ENCODE measurements at places on chromosomes 13 and 19.

DNA sequence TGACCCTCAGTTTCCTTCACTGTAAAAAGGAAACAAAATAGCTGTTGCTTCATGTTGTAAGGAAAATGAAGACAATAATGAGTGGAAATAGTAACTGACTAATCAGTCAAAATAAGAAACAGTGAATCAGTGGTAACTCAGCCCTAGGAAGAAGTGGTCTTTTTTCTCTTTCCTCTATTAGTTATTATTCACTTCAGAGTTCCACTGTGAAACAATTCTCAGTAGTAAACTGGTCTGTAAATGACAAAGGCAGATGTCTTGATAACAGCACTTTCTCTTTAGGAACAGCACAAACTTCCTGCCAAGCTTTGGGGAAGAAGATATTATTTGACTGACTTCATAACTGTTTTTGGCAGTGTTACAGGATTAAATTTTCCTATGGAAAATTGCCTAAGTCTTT, 600.5 kb upstream of the KLHL1 start:
- no peak for DNase-seq

DNA sequence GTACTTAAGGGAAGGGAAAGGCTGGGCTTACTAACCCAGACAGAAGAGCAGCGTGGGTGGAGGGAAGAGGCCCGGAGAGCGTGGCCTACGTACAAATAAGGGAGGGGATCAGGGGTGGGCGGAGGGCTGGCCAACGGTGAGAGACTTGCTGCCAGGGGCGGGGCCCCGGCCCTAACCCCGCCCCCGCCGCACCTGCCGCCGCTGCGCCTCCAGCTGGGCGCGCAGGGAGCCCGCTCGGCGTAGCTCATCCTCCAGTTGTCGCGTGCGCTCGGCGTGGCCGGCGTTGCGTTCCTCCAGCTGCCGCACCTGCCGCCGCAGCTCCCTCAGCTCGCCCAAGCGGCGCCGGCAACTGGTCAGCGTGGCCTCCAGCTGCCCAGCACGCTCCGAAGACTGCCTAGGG, 5.7 kb downstream of the HOOK2 start:
- no peak for DNase-seq

DNA sequence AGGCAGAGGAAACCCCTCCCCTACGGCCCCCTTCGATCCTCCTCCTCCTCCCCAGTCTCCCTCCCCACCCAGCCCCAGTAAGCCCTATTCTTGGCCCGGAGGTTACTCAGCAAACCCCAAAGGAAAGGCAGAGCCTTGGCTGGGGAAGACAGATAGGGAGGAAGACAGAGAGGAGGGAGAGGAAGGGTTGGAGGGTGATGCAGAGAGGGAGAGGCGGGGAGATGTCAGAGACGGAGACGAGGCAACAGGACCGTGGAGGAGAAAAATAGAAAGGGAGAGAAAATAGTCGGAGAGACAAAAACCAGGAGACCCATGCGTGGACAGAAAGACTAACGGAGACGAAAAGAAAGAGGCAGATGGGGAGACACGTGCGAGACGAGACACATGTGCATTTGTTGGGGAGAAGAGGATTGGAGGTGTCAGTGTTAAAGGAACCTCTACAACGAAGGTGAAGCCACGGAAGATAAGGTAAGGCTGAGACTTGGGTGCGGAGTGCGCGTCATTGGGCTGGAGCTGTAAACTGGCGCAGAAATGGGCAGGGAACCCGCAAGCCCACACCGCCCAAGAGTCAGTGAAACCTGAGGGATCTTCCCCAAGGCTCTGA, 2.9 kb downstream of the TGFB1 start:
- no peak for DNase-seq

DNA sequence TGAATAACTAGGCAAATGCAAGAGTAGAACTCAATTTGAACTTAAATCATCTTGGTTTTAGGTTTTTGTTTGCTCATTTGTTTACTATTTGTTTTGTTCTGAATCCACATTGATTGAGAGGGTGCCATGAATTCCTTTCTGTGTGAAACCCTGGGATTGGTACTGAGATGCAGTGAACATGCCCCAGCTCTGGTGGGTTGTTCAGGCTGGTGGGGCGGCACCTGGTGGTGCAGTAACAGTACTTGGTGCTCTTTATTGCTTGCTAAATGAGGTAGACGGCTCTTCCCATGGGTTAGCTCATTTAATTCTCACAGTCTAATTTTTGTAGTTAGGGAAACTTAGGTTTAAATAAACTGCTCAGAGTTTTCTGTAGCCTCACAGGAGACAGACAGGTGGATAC, 48.4 kb downstream of the WASF3 start:
- no peak for DNase-seq

GRCh38 chr19:13995017-13995728, 10.9 kb downstream of the RFX1 start:
- no peak for DNase-seq

DNA sequence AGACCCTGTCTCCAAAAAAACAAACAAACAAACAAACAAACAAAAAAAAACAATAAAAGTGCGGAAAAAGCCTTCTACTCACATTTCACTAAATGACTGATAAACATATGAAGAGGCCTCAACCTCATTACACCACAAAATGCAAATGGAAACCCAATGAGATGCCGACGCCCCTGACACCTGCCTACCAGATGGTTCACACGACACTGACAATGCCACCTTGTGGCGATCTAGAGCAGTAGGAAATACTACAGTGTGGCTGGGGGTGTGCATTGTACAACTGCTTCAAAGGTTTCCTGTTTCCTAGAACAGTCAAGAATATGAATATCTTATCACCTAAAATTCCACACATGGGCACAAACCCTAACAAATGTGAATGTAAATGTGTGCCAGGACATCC, 14.0 kb downstream of the SCGB2B2 start:
- no peak for DNase-seq

DNA sequence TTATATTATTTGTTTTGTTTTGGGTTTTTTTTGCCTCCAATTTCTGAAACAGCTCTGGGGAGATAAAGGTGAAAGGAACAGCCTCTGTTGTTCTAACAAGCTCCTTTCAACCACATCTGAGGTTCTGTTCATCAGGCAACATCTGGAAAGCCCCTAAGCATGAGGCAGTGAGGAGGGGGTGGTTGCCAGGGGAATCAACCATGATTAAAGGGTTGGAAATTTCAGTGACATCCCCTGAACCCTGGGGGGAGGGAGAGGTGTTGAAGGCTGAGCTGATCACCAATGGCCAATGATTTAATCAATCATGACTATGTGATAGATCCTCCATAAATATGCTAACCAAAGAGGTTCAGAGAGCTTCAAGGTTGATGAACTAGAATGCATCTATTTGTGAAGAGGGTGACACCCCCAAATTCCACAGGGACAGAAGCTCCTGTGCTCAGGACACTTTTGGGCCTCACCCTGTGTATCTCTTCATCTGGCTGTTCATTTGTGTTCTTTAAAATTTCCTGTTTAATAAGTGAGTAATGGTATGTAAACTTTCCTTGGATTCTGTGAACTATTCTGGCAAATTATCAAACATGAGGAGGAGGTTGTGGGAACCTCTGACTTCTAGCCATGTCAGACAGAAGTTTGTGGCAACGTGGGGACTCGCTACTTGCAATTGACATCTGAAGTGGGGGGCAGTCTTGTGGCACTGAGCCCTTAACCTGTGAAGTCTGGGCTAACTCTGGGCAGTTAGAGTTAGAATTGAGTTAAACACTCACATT, 221.3 kb downstream of the NHLRC3 start:
- DNase-seq: no peak

- no peak for DNase-seq
These were observed 27.9 kb downstream of the DGKH start for GRCh38 chr13:42076309-42076713.

DNA sequence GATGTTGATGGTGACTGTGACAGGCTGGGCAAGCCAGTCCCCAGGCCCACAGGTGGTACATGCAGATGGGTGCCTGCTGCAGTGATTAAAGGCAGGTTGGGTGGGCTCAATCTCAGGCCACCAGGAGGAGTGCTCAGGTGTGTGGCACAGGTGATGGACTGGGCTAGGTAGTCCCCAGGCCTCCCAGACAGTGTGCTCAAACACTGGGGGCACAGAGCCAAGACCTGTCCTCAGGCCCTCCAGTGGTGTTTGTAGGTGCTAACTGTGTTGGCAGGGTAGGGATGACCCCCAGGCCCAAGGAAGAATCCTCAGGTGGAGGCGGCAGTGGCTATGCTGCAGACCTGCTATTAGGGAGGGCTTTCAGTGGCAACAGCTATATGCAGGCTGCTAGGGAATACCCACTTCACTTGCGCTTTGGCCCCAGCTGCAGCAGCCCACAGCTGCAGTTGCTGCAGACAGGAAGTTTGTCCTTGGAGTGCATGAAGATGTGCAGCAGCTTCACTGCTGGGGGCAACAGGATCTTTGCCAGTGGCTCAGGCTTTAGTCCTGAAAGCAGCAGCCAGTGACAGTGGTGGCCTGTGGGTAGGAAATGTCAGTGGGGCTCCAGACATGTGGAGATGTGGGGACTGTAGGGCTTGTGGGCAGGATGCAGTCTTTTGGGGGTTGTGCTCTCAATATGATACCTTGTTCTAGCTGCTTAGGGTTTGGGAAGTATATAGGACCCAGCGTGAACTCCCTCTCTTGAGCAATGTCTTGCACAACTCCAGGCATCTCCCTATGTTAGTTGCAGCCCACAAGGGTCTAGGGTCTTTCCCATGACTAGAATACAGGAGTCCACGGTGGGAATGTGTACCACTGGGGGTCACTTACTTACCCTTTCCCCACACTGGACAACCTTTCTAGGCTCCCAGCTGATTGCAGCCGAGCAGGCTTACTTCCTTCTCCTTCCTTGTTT, 54.1 kb upstream of the MLNR start:
- no peak for DNase-seq

- DNase-seq: no peak
These were observed 45.4 kb downstream of the WDFY2 start for GRCh38 chr13:51629491-51630287.

GRCh38 chr19:10292789-10293636, 3.3 kb downstream of the ICAM5 start:
- no peak for DNase-seq

GRCh38 chr19:32651729-32652140, 23.2 kb downstream of the ANKRD27 start:
- no peak for DNase-seq

DNA sequence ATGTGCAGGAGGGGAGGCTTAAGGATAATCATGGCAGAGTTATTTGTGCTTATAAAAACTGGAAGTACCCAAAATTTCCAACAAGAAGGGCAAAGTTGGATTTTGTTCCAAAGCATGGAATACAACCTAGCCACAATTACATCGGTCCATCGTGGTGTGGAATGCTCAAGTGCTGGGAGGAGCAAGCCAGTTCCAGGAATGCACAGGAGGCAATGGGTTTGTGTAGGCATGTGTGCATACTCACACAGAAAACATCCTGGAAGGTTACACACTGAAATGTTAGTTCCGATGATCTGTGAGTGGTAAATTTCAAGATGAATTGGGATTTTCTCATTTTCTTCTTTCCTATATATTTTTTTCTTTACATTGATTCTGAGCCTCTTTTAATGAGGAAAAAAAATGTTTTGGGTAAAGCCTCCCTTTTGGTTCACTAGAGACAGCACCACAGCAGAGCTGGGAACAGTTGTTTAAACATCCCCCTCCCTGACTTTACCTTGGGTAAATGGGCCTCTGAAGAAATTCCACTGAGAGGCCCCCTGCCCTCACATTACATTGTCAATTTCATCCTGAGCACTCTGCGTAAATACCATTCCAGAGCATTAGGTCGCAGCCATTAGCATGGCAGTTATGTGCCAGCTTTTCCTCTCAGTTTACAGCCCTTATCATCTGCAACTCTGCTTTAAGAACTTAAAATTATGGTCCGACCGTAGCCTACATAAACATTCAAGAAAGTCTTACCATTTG, 122.0 kb downstream of the UQCRFS1 start:
- no peak for DNase-seq

- no peak for DNase-seq
These were observed 525 bp downstream of the CARS2 start for GRCh38 chr13:110705356-110705825.

GRCh38 chr13:48739386-48739964, 85.7 kb downstream of the CYSLTR2 start:
- DNase-seq: no peak

DNA sequence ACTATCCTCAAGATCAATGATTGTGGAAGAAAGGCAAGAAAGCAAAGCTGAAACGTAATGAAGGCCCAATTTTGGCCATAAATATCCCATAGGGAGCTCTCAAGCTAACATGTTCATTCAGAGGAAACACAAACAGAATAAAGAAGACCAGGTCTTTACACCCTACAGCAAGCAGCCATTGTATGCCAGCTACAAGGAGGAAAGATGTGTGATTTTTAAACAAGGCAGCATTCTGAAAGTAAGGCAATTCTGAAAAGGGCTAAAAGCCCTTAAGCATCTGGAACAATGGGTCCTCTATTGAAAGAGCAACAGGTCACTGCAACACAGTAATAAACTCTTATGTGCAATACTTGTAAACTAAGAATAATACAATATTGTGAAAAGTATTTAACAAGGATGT, 1002.4 kb downstream of the SLITRK1 start:
- no peak for DNase-seq

DNA sequence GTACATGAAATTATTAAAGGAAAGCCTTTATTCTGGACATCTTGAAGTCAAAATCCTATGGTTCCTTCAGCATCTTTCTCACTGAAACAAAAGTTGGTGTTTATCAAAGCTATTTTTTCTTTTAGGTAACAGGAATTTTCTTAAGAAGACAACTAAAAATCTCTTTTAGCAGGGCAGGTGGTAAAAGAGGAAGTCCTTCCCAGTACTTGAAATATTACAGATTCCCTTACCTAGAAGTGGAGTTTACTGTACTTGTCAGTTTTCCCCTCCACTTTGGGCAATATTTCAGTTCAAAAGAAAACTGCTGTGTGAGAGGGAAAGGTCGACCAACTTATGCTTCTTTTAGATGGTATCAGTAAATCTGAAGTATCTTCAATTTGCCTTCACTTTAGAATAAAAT, 64.3 kb upstream of the TDRD3 start:
- no peak for DNase-seq

DNA sequence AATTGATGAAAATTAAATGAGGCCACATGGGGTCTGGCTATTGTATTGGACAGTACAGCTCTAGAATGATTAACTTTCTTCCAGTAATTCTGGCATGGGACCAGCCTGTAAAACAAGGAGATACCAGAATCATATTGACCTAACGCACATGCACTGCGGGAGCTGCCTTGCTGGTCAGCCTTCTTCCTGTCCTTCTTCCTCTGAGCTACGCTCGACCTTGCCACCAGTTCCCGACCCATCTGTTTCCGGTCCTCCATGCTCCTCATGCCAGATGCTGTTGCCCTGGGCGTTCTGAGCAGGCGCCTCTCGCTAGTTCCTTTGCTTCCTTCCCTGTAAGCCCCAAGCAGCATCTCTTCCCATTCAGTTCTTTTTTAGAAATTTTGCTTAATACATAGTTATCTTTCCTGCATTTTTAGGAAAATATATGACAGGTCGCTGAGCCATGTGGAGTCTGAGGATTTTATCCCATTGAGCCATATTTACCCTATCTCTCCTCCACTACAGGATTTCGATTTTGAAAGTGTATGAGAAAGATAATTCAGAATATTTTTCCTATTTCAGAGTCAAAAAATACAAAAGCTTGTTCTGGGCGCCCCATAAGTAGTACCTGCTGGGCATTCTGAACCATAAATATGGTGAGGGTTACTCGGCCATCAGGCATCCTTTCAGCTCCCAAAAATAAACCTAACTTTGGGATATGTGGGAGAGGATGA, 38.6 kb downstream of the TNFRSF19 start:
- DNase-seq: no peak

- no peak for DNase-seq
These were observed 46.4 kb downstream of the SOX1 start for GRCh38 chr13:112113348-112113747.

GRCh38 chr13:75432811-75433244, 49.1 kb downstream of the TBC1D4 start:
- no peak for DNase-seq

GRCh38 chr13:72960114-72960513, 98.7 kb upstream of the KLF5 start:
- no peak for DNase-seq
